Endothelial cell of umbilical vein (primary cell): ENCODE measurements at places on chromosomes 13 and 19.

DNA sequence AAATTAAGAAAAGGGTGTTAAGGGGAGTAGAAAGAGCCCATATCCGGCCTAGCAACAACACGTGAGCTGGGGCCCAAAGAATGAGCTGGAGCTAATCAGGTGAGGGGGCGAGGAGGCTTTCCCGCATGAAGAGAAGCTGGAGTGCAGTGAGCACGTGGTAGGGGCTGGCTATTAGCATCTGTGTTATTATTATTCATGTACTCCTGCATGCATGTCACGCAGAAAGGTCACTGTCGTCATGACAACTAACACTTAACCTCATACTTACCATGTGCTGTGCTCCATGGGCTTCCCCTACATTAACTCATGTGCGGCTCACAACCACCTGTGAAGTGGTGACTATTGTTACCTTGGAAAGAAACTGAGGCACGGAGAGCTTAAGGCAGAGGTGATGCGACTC lies 227.6 kb upstream of the UBL3 start:
- no peak for DNase-seq

GRCh38 chr19:16303755-16304154 lies 20.9 kb upstream of the KLF2 start:
- peak; percentile 84 for DNase-seq

DNA sequence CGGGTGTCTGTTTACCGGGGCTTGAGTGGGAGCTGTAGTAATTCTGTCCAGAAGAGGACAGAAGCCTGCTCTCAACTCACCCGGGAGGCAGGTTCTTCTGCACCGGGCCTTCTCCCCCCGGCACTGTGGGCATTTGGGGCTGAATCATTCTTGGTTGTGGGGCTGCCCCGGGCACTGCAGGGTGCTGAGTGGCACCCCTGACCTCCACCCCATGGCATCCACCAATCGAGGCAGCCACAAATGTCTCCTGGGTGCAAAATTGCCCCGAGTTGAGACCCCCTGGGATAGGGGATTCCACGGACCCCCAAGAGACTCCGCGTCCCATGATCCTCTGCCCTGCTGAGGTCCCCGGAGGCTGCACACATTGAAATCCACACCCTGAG lies 68.8 kb downstream of the GNG7 start:
- no peak for DNase-seq

GRCh38 chr13:82615043-82615442 lies 1267.2 kb downstream of the SLITRK1 start:
- DNase-seq = no peak

- DNase-seq = peak; percentile 4
Observed at GRCh38 chr19:2782329-2782935, 641 bp downstream of the SGTA start.

GRCh38 chr13:99507054-99507453 lies 5.8 kb downstream of the TM9SF2 start:
- no peak for DNase-seq

GRCh38 chr13:79246578-79246949 lies 159.5 kb downstream of the RBM26 start:
- no peak for DNase-seq

DNA sequence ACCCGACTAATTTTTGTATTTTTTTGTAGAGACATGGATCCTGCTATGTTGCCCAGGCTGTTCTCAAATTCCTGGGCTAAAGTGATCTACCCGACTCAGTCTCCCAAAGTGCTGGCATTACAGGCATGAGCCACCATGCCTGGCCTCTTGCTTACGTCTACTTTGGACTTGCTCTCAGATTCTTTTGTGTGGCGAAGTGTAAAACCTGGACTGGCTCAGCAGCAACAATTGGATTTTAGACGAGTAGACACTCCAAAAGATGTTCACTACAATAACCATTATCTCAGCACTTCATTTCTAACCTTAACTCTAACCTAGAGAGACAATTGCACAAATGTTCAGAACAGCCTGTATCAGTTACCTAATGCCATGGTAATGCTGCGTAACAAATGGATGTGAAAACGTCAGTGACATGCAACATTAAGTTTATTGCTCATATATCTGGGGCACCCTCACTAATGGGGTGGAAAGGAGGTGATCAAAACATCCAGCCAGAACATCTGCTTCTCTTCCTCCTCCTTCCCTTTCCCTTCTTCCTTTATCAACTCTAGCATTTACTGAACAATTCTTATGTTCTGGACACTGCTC lies 124.9 kb upstream of the MRI1 start:
- no peak for DNase-seq

- no peak for DNase-seq
Observed at GRCh38 chr13:72851678-72852014, 69.7 kb downstream of the PIBF1 start.

- DNase-seq = no peak
Observed at GRCh38 chr13:95160112-95160906, 140.9 kb downstream of the ABCC4 start.

- no peak for DNase-seq
Observed at GRCh38 chr13:43767341-43767931, 19.3 kb downstream of the ENOX1 start.

DNA sequence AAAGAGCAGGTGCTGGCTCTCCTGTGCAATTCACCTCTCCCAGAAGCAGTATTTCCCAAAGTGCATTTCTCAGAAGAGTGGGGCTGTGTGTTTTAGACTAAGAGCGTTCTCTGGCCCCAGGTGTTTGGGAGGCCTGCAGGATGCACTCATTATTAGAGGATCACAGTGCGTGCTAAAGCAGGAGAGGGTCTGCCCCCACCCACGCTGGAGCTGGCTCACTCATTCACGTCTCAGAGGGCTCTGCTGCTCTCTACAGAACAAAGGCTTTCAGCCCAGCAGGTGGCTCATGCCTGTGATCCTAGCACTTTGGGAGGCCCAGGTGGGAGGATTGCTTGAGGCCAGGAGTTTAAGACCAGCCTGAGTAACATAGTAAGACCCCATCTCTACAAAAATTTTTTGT lies 756.7 kb downstream of the UQCRFS1 start:
- no peak for DNase-seq

DNA sequence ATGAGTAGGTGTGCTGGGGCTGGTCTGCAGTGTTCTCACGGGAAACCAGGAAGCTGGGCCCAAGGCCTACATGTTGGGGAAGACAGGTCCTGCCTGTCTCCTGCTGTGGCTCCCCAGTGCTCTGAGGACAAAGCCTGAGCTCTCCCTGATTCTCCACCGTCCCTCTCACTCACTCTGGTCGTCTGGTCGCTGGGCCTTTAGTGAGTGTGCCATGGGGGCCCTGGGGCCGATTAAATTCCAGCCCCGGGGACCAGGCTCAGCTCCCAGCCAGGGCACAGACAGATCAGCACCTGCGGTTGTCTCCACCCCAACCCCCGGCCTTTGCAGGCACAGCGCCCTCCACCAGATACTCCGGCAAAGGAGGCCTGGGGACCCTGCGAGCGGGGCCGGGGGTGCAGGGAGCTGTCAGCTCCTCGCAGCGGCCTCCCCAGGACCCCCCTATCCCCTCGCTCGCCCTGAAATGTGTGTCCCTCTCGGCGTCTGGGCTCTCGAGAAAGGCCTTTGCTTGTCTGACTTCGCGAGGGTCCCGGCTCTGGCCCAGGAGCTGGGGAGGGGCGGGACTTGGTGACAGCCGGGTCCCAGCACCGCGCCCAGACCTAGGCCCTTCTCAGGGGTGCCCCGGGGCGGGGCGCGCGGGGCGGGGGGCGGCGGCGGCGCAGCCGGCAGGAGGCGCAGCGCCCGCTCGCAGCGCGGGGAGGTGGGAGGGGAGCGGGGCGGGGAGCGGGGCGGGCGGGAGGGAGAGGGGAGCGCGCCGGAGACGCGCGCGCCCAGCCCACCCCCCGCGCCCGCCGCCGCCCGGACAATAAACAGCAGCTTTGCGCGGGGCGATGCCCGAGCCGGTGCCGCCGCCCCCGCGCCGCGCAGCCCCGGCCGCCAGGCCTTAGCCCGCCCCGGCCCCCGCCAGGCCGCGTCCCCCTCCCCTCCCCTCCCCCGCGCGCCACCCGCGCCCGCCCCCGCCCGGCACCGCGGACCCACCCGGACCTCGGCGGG lies at the start of gene PALM:
TSS of gene PALM (plus strand) at position 782 of the 990 bp plus-strand sequence. CDS start 212 bp downstream, outside the sequence.
- no peak for DNase-seq

DNA sequence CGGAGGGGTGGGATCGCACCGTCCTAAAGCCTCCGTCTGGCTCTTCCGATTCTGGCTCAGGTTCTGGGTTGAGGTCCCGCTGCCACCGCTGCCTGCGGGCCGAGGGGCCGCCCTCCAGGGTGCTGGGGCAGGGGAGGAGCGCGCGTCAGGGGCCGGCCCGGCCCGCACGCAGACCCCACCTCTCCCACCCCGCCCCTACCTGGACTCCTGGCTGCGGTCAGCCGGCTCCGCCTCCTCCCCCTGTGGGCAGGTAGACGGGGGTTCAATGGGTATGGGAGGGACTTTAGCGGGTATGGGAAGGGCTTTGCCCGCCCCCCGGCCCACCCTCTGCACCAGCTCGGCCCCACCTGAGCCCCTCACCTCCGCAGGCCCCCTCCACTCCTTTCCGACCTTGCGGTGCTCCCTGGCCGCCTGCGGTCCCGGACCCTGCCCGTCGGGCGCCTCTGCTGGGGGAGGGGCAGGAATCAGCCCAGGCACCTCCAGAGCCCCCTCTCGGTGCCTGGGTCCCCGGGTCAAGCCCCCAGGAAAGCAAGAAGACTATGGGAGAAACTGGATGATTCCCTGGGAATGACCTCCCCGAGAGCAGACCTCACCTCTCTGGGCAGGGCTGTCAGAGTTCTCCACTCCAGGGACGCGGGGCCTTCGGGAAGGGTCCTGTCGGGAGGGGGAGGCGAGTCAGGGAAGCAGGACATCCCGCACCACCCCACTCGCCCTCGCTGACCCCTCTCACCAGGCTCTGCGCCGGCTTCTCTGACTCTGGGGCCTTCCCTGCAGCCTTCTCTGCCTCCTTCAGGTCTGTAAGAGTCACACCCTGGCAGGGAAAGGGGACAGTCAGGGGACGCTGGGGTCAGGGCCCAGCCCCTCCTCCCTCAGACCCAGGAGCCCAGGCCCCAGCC lies 17.0 kb downstream of the EPS8L1 start:
- DNase-seq = no peak

GRCh38 chr13:37365496-37365895 lies 233.1 kb downstream of the POSTN start:
- DNase-seq = no peak

GRCh38 chr13:113639616-113640262 lies 18.3 kb downstream of the ATP4B start:
- DNase-seq = no peak

- DNase-seq = no peak
Observed at GRCh38 chr13:91141543-91142061, 205.9 kb upstream of the MIR17HG start.

- no peak for DNase-seq
Observed at GRCh38 chr19:30070968-30071632, 129.1 kb downstream of the URI1 start.

- DNase-seq = no peak
Observed at GRCh38 chr13:30915691-30916541, 9.8 kb downstream of the MEDAG start.

DNA sequence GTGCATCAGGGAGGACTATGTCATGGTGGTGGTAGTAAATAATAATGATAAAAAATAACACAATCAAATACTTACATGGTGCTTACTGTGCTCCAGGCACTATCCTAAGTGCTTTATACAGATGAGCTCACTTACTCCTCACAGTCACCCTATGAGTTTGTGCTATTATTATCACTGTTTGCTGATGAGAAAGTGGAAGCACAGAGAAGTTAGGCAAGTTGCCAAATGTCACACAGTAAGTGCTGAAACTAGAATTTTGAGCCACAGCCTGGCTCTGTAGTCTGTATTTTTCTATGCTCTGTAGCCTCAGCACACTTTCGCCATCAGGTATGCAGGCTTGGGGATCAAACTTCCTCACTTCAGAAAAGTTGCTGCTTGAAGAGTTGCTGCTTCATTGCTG lies 46.6 kb downstream of the HTR2A start:
- no peak for DNase-seq
